Thymus (tissue), 14 donors: ENCODE measurements at places on chromosomes 12 and 14. TPM values are rescaled to one million over a fixed set of nuclear protein-coding genes. Genes with fewer than 3 reads are reported as not detected.

Gene SLIRP
- total RNA-seq, result 187 TPM

Gene IL31
- total RNA-seq, result 0.05 TPM

Gene OR4E2
- total RNA-seq, result 0.09 TPM

Gene GLS2
- 1.0 TPM for total RNA-seq

Gene GLIPR1
- total RNA-seq, result 28.3 TPM

Gene ARHGEF40
- 6.9 TPM for total RNA-seq
